ENCODE measurements at places on chromosomes 12 and 14.

DNA sequence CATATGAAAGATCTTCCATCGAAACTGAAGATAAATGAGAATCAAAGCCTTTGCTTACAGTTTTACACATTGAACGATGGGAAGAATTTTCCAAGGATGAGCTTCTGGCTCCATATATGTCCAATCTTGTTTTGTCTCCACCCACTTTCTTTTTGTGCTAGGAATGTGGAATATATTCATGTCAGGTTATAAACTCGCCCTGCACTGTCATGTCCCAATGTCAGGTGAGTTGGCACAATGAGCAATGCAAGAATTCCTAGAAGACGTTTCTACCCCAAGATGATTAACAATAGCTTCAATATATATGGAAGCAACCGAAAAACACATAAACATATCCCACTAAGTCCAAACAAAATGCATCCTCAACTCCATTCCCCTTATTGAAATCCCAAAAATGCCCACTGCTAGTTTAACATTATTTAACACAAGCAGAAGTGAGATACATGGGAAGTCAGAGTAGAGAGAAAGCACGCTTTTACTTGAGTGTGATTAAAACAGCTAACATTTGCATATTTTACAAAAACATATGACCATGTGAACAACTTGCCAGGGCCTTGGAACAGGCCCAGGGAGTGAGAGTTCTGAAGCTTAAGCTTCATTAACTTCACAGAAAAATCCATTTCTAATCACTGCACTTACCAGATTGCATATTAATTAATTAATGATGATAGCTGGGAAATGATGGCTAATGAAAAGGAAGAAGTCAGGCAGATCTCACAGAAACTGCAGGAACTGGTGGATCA is 233.9 kb downstream of the GXYLT1 start:
- no peak for DNase-seq

DNA sequence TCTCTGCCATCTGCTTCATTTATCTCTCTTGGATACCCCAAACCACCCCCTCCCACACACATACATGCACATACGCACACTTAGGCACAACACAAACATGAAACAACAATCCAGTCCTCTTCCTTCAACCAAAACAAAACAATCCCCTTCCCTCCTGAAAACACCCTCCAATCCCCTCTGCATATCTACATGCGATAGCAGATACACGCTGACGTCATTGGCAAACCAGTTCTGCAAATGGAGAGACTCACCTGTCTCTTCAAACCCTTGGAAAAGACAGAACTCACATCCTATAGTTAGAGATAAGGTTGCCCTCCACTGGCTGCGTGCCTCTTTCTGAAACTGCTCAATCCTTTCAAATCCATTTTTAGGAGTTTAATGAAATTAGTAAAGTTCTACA is 37.2 kb upstream of the RMST start:
- DNase-seq = no peak

- DNase-seq = no peak
Observed at GRCh38 chr12:13173012-13173932, 23.3 kb upstream of the EMP1 start.

GRCh38 chr14:63573581-63573980 is 30.4 kb upstream of the PPP2R5E start:
- no peak for DNase-seq

DNA sequence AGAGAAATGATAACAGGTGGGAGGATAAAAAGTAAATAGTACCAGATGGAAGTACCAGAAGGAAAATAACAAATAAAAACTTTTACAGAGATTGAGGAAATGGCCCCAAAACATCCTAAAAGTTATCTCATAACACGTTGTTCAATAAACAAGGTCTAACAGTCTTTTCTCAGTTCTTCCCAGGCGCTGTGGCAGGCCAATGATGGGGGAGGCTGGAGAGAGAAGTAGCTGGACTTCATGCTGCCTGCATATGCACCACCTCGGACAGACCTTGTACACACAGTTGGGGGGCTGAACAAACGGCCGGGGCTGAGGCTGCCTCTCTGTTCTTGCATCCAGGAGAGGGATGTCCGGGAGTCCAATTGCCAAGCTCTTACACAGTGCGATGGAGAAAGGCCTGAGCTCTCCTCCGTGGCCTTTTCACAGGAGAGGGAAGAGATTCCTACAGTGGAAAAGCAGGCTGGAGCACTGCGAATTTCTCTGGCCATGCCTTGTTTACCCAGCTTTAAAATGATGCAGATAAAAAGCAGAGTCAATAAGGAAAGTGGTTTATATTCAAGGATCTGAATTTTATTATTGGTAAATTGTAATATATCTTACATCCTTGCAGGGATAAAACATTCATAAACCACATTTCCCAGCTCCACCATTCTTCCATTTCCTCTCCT is 109.8 kb downstream of the PHLDA1 start:
- no peak for DNase-seq

DNA sequence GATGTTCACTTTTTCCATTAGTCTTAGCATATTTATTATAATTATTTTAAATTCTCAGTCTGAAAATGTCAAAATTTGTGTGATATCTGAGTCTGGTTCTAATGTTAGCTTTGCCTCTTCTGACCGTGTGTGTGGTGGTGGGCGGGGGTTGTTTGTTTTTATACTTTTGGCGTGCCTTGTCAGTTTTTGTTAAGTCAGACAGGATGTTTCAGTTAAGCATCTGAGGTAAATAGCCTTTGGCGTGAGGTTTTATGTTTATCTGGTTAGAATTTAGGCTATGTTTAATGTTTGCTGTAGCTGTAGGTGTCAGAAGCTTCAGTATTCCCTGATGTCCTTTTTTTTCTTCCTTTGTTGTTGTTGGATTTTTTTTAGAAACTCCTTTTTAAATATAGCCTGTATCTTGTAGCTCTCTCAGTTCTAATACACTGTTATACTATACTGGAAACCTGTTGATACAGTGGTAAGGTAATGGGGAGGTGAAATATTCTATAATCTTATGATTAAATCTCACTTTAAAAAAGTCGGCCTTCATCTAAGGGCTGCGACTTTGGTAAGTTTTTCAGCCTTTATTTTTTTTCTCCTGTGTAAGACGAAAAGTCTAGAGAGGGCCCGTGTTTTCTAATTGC is 111.6 kb downstream of the SCAF11 start:
- DNase-seq = no peak

GRCh38 chr12:87585882-87586557 is 443.2 kb downstream of the C12orf50 start:
- DNase-seq = no peak
